Activated naive CD4-positive, alpha-beta T cell treated with anti-CD3 and anti-CD28 coated beads, Interleukin-2, amount 10 ng/mL, durations not matched to agents 7 days and 5 days (primary cell): ENCODE measurements at places on chromosomes 11 and 22.

GRCh38 chr11:133390803-133391202 is 141.5 kb downstream of the OPCML start:
- no peak for DNase-seq

GRCh38 chr22:26168939-26169314 is 335 bp upstream of the SEZ6L start:
- DNase-seq: no peak

GRCh38 chr11:60844045-60844869 is 2.3 kb downstream of the CCDC86 start:
- DNase-seq: no peak

DNA sequence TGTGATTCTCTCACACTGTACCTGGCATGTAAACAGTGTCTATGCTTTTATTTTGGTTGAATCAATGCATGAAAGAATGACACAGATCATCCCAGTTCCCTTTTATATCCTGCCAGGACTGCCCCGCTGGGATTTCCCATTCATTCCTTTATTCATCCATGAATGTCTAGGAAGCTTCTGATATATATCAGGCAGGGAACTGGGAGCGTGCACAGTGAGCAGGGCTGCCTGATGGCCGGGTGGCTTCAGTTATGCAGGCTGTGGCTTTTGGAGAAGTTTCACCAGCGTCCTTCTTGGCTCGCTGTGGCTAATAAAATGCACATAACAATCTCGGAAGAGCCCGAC is 789.0 kb downstream of the TBC1D22A start:
- DNase-seq: no peak

DNA sequence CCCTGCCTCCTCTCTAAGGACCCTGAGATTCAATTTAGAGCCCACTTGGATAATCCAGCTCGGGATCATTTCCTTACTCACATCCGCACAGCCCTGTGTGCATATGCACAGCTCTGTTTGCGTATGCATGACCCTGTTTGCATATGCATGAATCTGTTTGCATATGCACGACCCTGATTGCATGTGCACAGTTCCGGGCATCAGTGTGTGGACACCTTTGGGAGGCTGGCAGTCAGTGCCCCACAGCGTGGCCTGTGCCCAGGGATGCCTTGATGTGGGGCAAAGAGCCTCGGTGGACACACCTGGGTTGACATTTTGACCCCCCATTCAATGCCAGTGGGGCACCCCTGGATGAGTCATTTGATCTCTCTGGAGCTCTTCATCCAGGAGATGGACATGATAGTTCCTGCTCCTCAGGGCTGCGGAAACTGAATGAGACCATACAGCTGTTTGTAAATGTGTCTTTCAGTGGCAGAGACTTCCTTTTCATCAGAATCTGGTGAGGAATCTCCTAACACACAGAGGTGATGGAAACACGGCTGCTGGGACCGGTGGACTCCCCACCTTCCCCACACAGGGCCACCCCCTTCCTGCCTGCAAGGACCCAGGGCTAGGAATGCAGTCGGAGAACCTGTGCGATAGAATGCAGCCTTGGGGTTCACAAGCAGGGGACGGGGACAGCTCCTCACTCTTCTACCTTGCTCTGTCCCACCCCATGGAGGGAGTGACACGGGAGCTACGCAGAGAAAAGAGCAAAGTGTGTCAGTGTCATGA is 41.2 kb downstream of the MYEOV start:
- DNase-seq: no peak

DNA sequence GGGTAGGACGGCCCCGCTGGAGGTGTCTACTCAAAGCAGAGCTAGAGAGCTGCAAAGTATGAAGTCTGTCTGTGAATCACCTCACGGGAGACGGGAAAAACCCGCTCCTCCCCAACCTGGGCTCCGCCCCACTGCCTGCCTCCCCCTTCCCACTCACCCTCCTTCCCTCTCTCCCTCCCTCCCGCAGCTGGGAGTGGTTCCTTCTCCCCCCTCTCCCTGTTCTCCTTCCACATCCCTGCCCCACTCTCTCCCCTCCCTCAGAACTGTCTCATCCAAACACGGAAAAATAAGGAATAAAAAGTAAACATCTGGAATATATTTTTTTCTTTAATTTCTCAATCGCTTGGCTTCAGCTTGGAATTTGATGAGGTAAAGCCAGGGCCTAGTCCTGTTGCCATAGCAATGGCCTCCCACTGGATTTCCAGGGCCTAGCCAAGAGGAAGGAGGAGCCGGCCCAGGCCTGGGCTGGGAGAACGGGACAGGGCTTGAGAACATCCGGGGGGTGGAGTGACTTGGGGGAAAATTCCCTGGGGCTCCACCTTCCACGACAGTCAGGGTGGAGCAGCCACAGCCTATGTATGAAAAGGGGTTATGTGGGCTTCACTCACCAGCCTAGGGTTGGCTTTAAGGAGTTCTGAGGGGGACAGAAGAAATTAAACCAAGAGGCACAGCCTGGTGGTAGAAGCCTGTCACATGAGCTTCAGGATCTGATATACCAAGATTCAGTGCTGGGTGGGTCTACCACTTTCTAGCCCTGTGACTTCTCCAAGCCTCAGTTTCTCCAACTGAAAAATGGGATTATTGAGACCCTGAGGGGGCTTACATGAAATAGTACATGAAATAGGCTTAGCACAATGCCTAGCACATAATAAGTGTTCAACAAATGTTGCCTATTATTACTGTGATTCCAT is 2.2 kb downstream of the TNKS1BP1 start:
- DNase-seq: no peak

GRCh38 chr11:95242091-95242844 is 11.3 kb upstream of the SESN3 start:
- DNase-seq: no peak
